ENCODE measurements at places on chromosomes 7 and 10.

DNA sequence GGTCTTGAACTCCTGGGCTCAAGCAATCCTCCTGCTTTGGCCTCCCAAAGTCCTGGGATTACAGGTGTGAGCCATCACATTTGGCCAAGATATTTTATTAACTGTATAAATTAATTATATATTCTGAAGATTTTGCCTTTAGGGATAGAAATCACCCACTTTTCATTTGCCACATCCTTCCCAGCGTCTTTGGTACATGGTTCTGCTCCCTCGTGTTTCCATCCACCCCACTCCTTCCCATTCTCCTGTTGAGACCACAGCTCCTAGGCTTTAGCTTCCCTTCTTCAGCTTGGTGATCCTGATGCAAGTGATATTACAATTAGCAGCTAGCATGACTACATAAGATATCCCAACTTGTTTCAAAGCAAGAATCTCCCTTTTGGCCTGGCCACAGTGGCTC, 8.4 kb downstream of the CPA1 start:
- DNase-seq = no peak

GRCh38 chr10:68208424-68209042, 23.4 kb downstream of the ATOH7 start:
- DNase-seq = no peak

- no peak for DNase-seq
Measured at GRCh38 chr10:23053036-23053435, 42.3 kb upstream of the MSRB2 start.

GRCh38 chr10:83166344-83166743, 973.0 kb upstream of the GHITM start:
- DNase-seq = no peak

DNA sequence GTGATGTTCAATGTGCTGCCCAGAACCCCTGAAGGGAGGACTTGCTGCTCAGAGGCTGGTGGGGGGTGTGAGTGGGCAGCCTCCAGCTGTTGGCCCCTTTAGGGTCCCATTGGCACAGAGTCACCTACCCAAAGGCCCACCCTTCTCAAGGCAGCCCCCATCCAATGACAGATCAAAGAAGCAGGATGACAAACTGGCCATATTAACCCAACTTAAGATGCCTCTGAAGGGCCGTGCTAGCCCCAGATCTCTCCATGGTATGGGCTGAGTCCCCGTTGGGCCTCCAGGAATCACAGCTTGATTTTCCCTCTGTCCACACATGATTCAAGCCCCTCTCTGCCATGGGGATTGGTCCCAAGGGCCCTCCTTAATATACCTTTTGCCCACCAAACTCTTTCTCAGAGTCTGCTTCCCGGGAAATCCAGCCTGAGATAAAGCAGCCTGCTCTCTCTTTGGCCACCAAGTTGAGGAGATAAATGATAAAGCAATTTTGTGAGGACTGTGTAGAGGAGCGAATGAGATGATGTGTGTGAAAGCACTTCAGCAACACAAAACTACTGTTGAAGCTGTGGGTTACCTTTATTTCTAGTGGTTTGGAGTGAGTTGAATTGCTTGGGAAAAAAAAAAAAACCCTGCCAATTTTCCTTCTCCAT, 38.2 kb upstream of the C10orf71 start:
- DNase-seq = no peak

- DNase-seq = no peak
Measured at GRCh38 chr7:107234436-107234835, 65.6 kb downstream of the HBP1 start.

GRCh38 chr10:30782537-30783461, 153.2 kb upstream of the LYZL2 start:
- no peak for DNase-seq

DNA sequence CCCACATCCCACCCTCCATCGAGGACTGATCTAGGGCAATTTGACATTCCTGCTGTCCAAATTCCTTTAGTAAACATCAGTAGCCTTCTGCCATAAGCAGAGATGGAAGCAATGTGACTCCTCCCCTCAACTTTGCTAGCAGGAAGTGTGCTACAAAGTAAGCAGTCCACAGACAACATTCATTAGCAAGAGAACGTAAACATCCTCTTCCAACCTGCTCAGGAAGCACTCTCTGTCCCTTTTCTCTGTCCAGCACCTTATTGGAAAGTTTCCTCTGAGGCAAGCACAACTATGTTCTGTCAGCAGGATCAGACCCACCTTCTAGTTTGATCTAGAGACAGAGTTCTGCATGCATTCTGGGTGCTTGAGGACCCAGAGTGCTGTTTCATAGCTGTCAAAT, 48.1 kb upstream of the LRGUK start:
- no peak for DNase-seq

DNA sequence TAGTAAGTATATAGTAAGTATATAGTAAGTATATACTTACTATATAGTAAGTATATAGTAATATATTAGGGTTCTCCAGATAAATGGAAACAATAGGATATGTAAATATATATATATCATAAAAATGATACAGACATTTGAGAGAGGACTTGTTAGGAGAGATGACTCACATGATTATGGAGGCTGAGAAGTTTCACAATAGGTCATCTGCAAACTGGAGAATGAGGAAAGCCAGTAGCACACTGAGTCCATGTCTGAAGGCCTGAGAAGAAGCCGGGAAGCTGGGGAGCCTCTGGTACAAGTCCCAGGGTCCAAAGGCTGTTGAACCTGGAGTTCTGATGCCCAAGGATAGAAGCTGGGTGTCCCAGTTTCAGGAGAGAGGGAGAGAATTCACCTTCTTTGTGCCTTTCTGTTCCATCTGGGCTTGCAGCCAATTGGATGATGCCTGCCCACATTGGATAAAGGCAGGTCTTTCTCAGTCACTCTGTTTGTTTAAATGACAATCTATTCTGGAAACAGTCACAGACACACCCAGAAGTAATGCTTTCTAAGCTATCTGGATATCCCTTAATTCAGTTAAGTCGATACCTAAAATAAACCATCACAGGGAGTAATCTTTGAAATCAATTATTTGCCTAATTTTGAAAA, 205.5 kb upstream of the CDC14C start:
- DNase-seq = no peak

- no peak for DNase-seq
Measured at GRCh38 chr10:20298417-20298816, 482.2 kb downstream of the PLXDC2 start.

- no peak for DNase-seq
Measured at GRCh38 chr7:130909161-130909836, 175.3 kb upstream of the KLF14 start.

GRCh38 chr7:156616269-156617202, 24.0 kb upstream of the RNF32 start:
- no peak for DNase-seq

DNA sequence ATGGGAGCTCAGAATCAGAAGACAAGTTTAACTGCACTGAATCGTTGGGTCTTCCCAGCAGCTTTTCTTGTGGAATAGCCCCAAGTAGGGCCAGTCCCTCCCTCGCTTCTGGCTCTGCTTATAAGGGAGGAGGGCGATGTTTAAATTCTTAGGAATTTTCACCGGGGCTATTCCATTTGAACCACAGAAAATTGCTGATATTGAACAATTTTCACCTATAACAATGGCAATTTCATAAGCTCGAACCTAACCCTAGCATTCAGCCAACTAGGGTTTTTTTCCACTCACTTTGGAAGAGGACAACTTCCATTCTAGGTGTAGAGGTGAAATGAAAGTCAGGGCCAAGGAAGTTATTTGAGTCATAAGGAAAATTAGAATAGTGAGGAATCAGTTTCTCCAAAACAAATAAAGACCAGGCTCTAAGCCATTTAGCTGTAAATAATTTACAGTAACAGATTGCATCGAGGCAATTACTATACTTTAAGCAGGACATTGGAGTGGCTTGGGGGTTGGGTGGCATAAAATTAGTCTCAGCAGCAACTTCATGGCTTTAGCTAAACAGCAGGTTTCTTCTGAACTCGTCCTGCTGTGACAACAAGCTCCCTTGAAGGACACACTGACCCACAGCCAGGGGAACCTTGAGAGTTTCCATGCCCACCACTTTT, 1.5 kb upstream of the ATP6V0A4 start:
- no peak for DNase-seq

DNA sequence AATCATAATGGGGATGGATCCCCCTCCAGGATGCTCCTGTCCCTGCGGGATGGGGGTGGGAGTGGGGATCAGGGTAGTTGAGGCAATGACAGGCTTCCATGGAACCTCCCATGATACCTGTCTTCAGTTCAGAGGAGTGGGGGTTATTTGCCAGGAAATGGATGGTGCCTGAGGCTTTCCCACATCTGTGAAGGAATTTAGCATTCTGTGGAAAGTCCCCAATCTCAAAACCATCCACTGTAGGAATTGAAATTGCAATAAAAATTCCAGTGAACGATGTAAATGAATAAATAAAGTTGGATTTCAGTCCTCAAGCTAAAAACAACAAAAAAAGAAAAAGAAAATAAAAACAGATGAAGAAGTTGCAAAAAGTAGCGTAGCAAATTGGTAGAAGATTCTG, 81.9 kb downstream of the CHRM2 start:
- DNase-seq = no peak

DNA sequence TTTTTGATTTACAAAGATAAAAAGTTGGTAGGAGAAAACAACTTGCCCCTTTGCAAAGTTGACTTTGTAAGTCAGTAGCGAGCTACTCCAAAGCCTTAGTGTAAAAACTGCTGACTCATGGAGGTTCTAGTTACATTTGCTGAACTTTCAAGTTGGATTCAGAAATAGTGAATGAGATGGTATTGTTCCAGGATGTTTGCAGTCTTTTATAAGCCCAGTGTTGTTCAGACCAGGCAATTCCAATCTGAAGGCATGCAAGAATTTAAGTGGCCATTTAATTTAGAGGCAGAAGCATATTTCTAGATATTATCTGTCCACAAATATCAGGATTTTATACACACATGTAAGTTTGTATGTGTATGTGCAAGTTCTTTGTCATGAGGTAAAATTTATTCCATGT, 21.6 kb downstream of the TES start:
- no peak for DNase-seq

- DNase-seq = no peak
Measured at GRCh38 chr10:33365301-33365700, 30.8 kb upstream of the NRP1 start.

DNA sequence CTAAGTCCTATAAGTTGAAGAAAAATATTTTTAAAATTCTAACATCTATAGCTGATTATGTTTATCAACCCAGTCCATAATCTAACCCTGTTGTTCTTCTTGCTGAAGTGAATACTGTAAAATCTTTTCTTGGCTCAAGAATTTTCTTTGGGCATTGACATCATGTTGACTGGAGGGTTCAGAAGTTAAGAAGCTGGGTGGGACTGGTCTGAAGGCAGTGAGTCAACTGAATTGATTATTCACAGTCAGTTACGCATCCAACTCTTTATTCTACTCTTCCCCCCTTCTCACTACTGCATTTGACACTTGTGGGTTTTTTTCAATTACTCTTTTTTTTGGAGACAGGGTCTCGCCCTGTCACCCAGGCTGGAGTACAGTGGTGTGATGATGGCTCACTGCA, 31.0 kb downstream of the DENND2A start:
- DNase-seq = no peak

DNA sequence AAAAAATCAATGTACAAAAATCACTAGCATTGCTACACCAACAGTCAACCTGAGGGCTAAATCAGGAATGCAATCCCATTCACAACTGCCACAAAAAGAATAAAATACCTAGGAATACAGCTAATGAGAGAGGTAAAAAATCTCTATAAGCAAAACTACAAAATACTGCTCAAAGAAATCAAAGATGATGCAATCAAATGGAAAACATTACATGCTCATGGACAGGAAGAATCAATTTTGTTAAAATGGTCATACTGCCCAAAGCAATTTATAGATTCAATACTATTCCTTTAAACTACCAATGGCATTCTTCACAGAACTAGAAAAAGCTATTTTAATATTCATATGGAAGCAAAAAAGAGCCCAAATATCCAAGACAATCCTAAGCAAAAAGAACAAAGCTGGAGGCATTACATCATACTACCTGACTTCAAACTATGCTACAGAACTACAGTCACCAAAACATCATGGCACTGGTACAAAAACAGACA, 116.3 kb downstream of the HPSE2 start:
- no peak for DNase-seq

GRCh38 chr7:150800581-150801241, at the start of gene TMEM176A:
Gene TMEM176A (plus strand): TSS chr7:150800769. CDS start chr7:150801551, 782 bp downstream.
- DNase-seq = no peak

DNA sequence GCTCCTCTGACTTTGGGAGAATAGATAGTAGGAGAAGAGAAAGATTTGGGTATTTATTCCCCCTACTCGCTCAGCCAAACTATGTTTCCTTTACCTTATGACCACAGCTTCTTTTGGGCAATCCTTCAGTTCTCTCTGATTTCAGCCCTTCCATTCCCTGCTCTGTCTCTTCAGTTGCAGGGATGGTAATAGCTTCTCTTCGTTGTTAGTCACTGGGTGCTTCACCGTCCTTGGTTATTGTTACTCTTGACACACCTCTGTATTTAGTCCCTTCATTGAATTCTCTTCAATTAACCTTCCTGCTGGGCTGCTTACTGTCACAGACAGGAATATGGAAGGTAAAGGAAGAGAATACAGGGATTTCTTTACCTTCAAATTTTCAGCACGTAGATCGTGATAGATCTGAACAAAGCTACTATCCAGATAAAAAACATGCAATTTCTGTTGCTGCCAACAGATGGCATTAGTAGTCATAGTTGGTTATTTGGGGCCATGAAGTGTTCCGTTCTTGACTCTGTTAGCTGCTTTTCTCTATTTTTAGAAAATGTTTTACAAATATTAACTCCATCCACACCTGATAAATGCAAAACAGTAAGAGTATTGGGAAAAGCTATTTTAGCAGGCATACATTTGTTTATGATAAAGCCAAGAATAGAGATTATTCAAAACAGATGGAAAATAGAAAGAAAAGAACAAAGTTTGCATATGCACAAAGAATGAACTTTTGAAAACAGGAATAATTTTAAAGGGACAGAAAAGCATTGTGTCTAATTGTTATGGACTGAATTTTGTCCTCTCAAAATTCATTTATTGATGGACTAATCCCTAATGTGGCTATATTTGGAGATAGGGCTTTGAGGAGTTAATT, 14.0 kb upstream of the PTTG1IP2 start:
- DNase-seq = no peak

- no peak for DNase-seq
Measured at GRCh38 chr10:96673318-96674099, 46.8 kb downstream of the PIK3AP1 start.

GRCh38 chr7:87816389-87816788, 59.8 kb downstream of the SLC25A40 start:
- no peak for DNase-seq

DNA sequence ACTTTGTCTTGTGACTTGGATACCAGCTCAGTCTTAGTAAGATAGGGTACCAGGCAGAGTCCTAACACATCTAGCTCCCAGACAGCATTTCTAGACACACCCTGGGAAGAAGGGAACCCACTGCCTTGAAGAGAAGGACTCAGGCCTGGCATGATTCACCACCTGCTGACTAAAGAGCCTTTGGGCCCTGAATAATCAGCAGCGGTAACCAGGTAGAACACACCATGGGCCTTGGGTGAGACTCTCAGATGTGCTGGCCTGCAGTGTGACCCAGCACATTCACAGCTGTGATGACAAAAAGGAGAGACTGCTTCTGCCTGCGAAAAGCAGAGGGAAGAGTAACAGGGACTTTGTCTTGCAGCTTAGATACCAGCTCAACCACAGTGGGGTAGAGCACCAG, 10.4 kb upstream of the TNKS2 start:
- DNase-seq = no peak

- DNase-seq = no peak
Measured at GRCh38 chr7:111238886-111239285, 148.0 kb downstream of the LRRN3 start.
